Stimulated activated CD4-positive, alpha-beta T cell treated with anti-CD3 and anti-CD28 coated beads, Interleukin-1b, Interleukin-23, amount 100 ng/mL, for 1 hour (primary cell): ENCODE measurements at places on chromosomes 13 and 19.

DNA sequence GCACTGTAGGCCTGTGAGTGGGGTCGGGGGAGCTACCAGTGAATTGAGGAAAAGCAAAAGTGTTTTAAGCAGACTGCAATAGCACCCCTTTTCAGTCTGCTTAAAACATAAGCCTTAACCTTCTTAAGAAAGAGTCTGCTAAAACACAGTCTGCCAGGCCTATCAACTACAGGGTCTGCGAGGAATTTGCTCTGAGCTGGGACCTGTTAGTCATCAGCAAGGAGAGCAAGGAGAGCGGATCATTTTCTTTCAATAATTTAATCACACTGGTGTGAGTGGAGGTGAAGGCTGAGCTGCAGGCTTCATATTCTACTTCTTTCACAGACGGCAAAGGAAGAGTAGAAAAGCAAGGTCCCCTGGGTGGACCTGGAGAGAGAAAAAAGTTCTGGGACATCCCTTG is 342.7 kb downstream of the ENOX1 start:
- DNase-seq = no peak

GRCh38 chr19:39426170-39426569 is 9.6 kb downstream of the RPS16 start:
- no peak for DNase-seq

GRCh38 chr13:32028711-32029110 is 2.9 kb upstream of the FRY start:
- no peak for DNase-seq

GRCh38 chr19:52237197-52237596 is 32.2 kb upstream of the ZNF766 start:
- DNase-seq = no peak

- DNase-seq = no peak
Observed at GRCh38 chr13:95275322-95276036, 25.8 kb downstream of the ABCC4 start.
